ENCODE measurements at places on chromosomes 7 and 10.

- no peak for DNase-seq
Observed at GRCh38 chr7:2336626-2337299, 17.9 kb upstream of the EIF3B start.

DNA sequence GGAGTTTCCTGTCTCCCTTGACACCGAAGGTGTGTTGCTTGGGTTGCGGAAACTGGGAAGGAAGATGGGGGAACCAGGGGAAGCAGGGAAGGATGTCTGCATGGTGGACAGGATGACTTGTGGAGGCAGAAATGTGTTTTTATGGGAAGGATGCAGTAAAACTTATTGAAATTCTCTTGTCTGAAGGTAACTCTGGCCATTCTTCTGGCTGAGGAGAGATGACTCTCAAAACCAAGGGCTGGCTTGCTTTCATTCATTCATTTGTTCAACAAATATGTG, 1.5 kb downstream of the UBTD1 start:
- DNase-seq, result no peak

- no peak for DNase-seq
Observed at GRCh38 chr7:1602386-1602785, 32.6 kb upstream of the PSMG3 start.

GRCh38 chr7:20777377-20778062, 9.2 kb downstream of the SP8 start:
- no peak for DNase-seq

GRCh38 chr10:89332123-89332633, 4.4 kb downstream of the IFIT3 start:
- peak; percentile 69 for DNase-seq

GRCh38 chr7:24862461-24862860, 105.2 kb upstream of the GSDME start:
- DNase-seq, result no peak

DNA sequence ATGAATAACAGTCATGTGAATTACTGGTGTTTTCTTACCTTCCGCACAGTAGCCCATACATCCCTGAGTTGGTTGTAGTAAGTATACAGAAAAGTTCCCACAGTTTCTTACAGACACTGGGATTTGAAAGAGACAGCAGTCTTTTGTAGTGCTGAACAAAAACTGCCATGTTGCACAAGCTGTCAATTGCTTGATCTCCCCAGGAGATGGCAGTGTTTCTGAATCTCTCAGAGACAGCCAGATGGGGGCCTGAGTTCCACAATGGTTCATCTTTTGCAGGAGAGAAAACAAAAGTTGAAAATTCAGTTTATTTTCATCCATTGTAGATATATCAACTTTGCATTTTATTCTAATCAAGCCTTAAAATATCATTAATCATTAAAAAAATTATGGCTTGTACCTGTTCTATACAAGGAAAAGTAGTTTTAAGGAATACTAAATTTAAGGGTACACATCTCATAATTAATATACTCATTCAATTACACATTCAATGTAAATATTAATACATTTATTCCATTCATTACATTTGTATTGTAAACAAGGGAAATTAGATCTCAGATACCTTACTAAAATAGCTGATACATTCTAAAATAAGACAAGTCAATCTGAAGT, 14.5 kb downstream of the VWDE start:
- DNase-seq, result peak; percentile 65

DNA sequence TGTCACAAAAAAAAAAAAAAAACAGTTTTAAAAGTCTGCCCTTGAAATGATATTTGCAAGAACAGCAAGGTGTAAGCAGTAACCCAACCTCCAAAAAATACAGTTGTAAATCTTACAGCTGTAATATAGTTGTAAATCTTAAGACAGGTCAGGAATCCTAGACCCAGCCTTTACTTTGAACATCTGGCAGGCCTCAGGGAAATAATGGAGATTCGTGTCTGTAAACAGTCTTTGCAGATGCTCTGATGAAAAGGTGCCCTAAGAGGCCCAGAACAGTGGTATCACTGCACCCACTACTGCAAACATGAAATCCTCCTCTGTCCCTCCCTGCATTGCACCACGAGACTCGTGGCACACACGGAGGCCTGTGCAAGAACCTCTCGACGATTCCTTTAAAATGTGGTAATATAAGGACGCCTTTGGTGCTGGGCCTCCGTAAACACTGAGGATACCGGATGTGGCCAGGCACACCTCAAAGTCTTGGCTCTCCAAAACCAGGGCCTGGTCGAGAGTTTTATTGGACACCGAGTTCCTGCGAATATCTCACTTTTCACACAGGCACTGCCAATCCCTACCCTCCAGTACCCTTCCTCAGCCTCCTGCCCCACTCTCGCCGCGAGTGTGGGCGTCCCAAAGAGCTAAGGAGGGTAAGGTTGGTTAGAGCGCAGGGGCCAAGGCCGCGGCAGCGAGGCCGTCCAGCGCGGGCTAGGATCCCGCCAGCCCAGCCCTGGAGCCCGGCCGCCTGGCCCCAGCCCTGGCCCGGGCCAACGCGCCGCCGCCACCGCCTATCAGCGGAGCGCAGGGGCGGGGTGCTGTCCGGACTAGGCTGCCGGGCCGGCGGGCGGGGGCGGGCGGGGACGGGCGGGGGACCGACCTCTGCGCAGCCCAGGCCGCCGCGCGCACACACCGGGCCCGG, at the start of gene REEP3:
TSS of gene REEP3 (plus strand) at position 902 of the 916 bp plus-strand sequence. CDS start 145 bp downstream, outside the sequence.
- peak; percentile 70 for DNase-seq

GRCh38 chr10:7255517-7255916, 155.3 kb downstream of the SFMBT2 start:
- no peak for DNase-seq

GRCh38 chr10:102195296-102195870, 30.7 kb upstream of the ELOVL3 start:
- DNase-seq, result no peak

GRCh38 chr10:4663162-4663992, 162.6 kb upstream of the AKR1E2 start:
- no peak for DNase-seq

DNA sequence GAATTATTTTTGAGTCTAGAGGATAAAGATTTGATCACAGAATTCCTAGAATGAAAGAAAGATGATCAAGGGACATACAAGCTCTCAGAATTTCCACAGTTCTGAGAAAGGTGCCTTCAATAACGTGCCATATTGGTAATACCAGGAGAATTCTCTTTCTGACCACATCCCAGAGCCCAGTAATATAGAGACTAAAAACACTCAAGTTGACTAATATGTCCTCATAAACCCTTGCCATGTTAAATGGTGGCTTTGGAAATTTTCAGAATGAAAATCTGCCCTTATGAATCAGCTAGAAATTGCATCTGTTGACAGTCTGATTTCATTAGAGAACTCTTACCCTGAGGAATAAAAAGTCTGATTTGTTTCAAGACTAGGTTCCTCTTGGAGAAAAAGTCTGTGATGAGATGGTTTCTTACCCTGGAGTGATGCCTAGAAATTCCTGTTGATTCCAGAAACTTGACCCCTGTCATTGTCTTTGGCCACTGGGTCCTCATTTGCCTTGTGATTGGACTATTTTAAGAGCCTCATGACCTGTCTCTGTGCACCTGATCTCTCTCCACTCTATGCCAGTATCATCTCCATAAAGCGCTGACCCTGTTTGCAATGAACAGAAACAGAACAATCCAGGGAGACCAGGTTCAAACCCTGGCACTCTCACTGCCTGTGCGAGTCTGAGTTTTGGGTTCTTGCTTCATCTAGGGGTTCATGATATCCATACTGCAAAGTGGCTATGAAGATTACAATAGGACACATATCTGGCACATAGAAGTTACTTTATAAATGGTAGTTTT, 3.3 kb downstream of the IL2RA start:
- DNase-seq, result no peak

DNA sequence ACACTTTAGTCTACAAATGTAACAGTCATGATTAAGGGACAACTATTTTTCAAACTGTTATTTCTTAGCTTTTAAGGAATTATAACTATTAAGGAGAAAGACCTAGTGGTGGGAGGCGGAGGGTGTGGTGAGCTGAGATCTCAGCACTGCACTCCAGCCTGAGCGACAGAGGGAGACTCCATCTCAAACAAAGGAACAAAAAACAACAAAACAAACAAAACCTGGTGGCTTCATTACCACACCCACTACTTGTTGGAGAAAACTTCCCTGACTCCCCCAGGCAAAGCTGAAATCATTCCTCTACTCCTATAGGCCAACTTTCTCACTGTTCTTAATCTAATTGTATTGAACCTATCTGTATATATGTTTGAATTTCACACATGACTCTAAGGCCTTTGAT, 3.2 kb downstream of the POLR1F start:
- DNase-seq, result no peak

- DNase-seq, result no peak
Observed at GRCh38 chr7:99788554-99788953, 4.6 kb upstream of the CYP3A4 start.

- no peak for DNase-seq
Observed at GRCh38 chr10:127034790-127035189, 129.6 kb downstream of the DOCK1 start.

Measured in globus pallidus (tissue), 1 donor.